ENCODE measurements at places on chromosomes 4 and X.

DNA sequence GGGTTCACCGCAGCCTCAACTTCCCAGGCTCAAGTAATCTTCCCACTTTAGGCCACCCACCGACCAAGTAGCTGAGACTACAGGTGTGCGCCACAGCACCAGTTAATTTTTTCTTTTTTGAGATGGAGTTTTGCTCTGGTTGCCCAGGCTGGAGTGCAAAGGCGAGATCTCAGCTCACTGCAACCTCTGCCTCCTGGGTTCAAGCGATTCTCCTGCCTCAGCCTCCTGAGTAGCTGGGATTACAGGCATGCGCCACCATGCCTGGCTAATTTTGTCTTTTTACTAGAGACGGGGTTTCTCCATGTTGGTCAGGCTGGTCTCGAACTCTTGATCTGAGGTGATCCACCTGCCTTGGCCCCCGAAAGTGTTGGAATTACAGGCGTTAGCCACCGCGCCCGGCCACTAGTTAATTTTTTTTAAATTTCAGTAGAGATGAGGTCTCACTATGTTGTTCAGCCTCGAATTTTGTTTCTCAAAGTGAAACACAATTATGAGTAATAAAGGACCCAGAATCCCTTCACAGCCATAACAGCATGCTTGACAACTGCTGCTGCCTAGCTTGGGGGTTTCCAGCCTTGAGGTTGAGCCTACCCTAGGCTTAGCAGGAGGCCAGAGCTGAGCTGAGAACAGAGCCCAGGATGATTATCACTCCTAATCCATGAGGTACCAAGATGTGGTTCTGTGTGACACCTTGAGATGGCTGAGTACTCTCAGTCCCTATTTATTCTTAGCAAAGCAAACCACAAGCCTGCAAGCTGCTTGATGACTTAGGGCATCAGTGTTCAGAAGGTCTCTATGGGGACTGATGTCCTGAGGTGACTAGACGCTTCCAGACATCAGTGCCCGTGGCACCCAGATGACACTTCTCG is 41.6 kb upstream of the NKRF start:
- DNase-seq, result peak; percentile 27

DNA sequence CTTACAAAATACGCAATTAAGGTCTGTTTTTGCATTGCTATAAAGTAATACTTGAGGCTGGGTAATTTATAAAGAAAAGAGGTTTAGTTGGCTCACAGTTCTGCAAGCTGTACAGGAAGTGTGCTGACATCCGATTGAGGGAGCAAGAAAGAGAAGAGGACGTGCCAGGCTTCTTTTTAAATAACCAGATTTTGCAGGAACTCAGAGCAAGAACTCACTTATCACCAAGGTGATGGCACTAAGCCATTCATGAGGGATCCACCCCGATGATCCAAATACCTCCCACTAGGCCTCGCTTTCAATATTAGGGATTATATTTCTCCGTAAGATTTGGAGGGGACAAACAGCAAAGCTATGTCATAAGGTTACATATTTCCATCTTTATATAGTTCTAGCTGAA is 456.7 kb downstream of the GLUD2 start:
- no peak for DNase-seq

- no peak for DNase-seq
These were observed at the start of the genes CSAG1 and MAGEA12 for GRCh38 chrX:152733261-152733975. Gene CSAG1, minus strand, starts transcription at chrX:152733721. Its CDS starts 1,261 bp downstream, at chrX:152732460. Gene MAGEA12, plus strand, starts transcription at chrX:152733757. Its CDS starts 2,405 bp downstream, at chrX:152736162.

DNA sequence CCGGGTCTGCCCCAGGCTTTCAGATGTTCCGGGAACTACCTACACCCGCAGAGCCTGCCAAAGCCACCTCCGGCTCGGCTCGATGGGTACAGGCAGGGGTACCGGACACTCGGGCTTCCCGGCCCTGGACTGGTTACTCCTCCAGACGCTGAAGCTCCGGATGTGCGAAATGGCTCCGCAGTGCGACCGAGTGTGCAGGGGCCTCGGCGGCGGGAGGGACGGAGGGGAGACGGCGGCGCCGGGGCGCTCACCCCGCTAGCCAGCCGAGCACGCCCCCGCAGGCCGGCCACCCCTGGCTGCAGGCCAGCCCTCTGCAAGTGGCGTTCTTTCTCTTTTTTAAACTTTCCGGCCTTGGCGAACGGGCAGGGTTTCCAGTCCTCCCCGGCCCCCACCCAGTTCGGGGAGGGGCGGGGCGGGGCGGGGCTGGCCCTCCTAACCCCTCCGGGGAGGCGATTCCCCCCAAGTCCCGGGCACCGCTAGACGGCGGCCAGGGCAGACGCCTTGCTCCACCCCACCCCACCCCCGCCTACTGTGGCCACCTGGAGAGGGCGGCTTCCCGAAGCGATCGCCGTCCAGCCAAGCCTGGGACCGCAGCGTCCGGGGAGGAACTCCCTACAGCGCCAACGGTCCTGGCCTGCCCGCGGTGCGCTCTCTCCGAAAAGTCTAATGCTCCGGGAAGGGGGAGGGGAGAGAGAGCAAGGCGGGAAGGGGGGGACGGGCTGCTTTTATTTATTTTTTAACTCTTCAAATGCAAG is 7.5 kb downstream of the BCOR start:
- no peak for DNase-seq

GRCh38 chr4:92618968-92619367 is 315.2 kb downstream of the GRID2 start:
- no peak for DNase-seq

GRCh38 chr4:159075531-159075932 is 27.3 kb upstream of the RAPGEF2 start:
- DNase-seq, result no peak

- no peak for DNase-seq
These were observed 17.8 kb downstream of the WDR1 start for GRCh38 chr4:10098780-10099160.

GRCh38 chr4:1380368-1381151 is 25.7 kb downstream of the NKX1-1 start:
- DNase-seq, result no peak

GRCh38 chr4:22978656-22979055 is 285.9 kb downstream of the GBA3 start:
- no peak for DNase-seq

GRCh38 chrX:134502686-134503085 is 42.7 kb downstream of the HPRT1 start:
- no peak for DNase-seq

- no peak for DNase-seq
These were observed 2.6 kb downstream of the SLC25A31 start for GRCh38 chr4:127732623-127733328.

- no peak for DNase-seq
These were observed 21.5 kb downstream of the DNAAF6 start for GRCh38 chrX:107227780-107228485.

- DNase-seq, result no peak
These were observed 138.7 kb downstream of the INPP4B start for GRCh38 chr4:142707401-142707800.

GRCh38 chr4:40367451-40367850 is 32.3 kb downstream of the CHRNA9 start:
- DNase-seq, result no peak

DNA sequence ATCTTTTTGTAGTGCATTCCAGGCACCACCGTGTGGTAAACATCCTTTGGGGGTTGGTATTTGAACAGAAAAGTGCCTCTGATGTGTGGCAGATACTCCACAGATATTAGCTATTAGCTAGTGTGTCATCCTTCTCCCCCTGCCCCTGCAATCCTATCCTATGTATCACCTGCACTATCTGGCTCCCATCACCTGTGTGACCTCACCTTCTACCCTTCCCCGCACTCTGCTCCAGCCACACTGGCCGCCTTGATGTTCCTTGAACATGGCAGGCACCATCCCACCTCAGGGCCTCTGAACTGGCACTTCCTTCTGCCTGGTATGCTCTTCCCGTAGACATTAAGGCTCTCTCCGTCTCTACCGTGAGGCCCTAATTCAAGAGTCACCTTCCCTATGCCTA is 3.7 kb downstream of the ELK1 start:
- no peak for DNase-seq

DNA sequence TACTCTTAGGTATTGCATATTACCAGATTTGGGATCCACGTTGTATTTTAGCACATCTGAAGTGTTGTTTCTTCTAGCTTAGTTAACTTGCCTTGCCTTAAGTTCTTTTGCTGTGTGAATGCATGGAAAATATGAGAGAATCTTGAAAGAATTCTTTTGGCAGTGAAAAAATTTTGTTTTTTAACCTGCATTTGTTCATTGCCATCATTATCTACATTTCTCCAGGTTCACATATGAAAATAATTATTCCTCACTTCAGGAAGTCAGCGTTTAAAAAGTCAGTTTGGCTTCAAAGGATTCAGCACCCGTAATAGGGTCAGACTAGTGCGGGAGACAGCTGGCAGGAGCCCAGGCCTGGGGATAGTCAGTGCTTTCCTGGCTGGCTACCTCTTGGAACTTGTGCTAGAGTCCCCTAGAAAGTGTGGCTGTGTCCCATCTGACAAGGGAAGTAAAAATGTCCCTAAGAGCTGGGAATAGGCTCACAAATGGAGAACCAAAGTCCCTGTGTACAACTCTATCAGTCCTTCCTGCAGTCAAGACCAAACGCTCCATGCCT is 251.9 kb upstream of the KLF3 start:
- DNase-seq, result no peak
